ENCODE measurements at places on chromosomes 13 and 19.

GRCh38 chr13:40243047-40243446, 423.4 kb downstream of the FOXO1 start:
- no peak for DNase-seq

GRCh38 chr13:74064805-74065312, 69.3 kb downstream of the KLF12 start:
- DNase-seq, result no peak

DNA sequence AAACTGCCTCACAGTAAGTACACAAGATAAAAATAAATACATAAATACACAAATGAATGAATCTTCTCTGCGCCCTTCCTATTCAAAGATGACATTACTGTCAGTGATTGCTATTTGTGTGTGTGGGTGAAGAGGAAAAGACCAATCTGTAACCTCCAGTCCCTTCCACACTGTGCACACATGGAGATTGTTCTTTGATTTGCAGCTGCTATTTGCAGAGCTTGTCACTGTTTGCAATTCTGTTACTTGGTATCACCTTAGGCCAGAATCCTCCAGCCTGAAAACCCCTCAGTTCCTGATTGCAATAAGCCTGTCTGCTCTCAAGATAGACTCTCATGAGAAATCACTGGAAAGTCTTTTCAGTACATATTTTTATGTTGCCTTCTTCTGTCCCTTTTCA, 1314.9 kb downstream of the PCDH9 start:
- no peak for DNase-seq

- DNase-seq, result no peak
These were observed 607 bp downstream of the NFIC start for GRCh38 chr19:3366753-3367627.

DNA sequence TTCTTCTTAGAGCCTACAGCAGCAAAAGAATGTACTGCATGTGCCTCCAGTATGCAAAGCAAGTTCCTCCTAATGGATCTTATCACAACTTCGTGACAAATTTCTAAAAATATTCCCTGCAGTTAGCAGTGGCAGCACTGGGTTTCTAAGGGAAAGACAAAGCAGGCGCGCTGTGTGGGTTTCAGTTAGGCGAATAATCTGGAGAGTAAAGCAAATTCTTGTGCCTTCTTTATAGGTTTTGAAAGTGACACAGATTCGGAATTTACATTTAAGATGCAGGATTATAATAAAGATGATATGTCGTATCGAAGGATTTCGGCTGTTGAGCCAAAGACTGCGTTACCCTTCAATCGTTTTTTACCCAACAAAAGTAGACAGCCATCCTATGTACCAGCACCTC, 167.9 kb downstream of the LMO7 start:
- DNase-seq, result no peak

DNA sequence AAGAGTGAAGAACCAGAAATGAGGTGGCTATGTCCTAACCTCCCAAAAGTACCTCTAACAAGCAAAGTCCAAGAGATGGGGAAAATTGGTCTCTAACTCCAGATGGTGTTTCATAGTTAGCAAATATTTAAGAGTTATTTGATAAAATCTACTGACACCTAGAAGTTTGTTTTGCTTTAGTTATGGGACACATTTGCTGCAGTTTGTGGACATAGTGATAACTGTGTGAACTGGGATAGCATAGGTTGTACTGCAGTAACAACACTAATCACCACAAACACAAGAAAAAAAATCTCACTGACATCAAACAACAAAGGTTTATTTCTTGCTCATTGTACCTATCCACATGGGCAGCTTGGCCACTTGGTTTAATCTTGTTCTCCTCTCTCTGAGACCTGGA, 965.0 kb upstream of the SPRY2 start:
- DNase-seq, result no peak

DNA sequence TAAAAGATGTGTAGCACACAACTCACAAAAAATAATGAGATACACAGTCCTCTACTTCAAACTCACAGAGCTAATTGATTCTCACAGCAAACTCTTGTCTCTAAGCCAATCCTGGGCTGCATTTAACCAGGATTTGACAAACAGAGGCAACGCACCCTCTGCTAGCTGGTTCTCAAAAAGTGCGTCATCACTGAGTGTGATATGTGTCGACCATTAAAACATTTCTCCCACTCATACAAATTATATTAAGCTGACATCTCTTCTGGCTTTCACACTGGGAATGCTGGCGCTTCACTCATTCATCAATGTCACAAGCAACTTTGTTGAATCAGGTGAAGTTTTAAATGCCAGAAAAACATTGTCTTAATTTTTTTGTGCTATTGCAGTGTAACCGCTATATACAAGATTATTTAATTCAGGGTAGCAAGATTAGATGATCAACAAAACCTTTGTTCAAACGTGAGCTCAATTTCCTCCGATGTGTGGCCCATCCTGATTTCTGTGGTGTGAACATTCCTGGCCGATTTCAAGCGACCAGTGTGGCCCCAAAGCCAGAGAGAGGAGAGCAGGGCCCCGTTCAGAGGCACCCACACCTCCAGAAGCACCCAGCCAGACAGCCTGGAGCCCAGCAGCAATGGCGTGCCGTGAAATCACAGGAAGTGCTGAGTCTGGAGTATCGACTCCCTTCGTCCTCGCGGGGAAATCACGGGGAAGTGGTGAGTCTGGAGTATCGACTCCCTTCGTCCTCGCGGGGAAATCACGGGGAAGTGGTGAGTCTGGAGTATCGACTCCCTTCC, 49.4 kb downstream of the RASA3 start:
- DNase-seq, result no peak

DNA sequence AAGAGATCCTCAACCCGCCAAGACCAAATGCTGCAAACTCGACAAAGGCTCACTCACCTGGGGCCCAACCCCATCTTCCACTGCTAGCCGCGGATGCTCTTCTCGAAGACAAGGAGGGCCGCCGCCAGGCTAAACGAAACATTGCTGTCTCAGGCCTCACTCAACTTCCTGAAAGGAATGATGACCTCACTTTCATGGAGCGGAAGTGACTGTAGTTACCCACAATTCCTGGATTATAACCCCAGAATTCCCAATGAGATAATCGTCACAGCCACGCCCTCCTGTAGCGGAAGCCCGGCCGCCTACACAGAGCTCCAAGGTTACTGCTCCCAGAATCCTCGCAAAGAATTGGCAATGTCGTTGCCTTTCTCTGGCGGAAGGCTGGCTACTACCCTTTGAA, 10.5 kb upstream of the ZNF112 start:
- no peak for DNase-seq

DNA sequence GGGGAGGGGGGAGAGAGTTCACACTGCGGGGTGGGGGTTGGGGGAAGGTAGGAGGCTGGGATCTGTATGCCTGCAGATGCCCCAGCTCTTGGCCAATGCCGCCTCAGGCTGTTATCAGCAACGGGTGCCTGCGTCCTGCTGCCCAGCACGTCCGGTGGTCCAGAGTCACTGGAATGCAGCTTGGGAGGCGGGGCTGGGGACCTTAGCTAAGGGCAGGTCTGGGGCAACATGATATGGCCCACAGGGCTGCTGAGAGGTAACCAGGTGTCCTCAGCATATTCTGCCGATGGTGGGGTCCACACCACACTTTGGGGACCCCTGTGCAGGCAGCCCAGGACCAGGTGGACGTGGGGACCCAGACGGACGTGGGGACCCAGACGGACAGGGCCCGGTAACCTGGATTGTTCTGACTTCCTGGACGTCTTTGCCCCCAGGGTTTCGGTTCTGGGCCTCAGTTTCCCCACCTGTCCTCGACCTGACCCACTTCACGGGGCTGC, 668 bp upstream of the ARHGAP45 start:
- no peak for DNase-seq

GRCh38 chr19:38890686-38891085, 8.7 kb downstream of the SIRT2 start:
- DNase-seq, result no peak

DNA sequence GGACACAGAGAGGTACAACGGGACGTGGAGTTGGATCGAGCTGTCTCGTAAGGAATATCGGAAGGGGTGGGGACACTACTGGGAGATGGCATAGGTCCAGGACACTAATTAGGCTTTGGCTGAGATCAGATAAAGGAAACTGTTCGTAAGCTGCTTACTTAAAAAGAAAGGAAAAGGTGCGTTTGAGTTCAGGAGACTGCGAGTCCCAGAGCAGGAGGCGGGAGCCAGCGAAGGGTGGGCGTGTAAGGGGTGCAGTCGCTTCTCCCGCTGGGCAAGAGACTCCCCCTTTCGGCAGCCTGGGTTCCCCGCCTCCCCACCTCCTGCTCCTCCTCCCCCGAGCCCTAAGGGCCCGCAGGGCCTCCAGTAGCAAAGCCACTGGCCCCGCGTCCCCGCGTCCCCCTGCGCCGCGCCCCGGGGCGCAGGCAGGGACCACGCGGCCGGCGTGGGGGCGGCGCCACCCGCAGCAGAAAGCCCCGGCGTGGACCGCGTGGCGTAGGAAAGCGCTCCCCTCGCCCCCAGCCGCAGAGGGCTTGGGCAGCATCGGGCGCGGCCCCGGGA, 547 bp downstream of the ABCC4 start:
- no peak for DNase-seq

DNA sequence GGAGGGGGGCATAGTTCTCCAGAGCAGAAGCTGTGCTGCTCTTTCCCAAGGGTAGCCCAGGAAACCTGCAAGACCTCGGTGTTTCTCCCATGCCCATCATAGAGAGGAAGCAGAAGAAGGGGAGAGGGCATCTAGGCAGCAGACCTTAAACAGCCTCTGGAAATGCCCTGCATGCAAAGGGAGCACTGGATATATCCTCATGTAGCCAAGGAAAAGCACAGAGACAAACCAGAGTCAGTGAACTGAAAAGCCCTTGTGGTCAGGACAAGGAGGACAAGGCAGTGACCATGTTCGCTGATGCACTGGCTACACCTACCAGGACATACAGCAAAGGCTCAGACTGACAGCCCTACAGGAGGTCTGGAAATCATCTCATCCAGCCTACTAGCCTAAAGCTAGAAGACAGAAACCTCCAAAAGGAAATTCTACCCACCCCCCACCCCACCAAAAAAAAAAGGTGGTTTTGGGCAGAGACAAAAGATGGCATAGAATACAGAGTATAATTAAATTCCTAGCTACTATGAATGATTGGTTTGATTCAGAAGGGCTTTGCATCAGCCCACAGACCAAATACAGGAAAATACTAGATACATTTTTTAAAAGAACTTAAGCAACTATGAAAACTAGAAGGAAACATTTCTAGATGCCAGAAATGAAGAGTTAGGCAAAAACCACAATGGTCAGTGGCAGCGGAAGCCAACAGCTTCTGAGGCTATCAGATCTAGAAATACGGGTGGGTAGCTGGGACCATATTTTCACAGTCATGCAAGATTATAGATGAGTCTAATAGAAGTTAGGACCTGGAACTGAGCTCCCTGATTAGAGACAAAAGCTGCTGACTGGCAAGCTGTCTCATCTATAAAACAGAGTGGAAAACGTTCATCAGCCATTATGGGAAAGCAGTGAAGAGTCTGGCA, 4.4 kb upstream of the TBC1D4 start:
- no peak for DNase-seq

DNA sequence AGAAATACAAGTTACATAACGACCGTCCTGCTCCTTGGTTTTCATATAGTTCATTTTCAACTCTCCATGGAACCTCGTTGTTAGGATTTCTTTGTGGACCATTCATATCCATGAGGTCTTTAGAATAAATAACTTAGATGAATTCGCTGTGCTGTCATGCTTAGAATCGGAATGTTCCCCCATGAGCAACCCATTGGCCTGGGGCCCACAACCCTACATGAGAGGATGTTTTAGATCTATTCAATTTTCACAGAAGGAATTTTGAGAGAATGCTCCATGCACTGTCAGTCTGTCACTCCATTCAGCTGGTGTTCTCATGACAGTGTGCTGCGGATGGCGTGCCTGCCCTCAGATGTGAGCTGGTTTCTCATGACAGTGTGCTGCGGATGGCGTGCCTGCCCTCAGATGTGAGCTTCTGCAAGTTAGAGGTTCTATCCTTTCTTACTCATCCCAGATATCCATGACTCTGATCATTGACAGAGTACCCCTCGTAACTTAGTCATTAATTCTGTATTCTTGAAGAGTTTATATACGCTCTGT, 1193.1 kb downstream of the EFNB2 start:
- no peak for DNase-seq

DNA sequence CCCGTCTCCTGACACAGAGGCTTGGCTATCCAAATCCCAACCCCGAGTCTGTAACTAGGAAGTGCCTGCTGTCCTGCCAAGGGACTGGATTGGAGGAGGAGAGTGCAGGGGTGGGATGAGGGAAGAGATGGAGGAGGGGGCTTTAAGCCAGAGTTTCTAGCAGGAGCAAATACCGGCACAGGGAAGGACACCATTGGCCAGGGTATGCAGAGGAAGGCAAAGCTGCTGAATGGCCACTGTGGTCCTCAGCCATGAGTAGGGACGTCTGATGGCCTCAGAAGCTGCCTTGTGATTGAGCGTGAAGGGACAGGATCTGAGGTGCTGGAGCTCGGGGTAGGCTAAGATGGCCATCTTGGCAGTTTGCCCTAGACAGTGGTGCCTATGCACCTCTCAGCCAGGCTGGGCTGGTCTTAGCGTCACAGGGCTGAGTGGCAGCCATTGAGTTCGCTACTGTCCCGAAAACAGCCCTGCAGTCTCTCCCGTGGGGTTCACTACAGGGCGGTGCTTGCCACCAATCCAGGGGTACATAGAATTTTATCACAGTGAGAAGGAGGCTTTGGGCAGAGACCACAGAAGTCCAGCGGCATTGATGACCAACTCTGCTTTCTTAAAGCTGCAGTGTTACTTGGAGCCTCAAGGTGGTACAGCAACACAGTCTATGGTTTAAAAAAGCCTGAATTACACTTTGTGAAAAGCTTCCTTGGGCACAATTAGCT, 61.8 kb downstream of the AKAP11 start:
- no peak for DNase-seq

GRCh38 chr13:104315606-104316005, 1249.4 kb upstream of the SLC10A2 start:
- DNase-seq, result no peak

- DNase-seq, result no peak
These were observed 272.5 kb downstream of the ENOX1 start for GRCh38 chr13:43514311-43514710.

DNA sequence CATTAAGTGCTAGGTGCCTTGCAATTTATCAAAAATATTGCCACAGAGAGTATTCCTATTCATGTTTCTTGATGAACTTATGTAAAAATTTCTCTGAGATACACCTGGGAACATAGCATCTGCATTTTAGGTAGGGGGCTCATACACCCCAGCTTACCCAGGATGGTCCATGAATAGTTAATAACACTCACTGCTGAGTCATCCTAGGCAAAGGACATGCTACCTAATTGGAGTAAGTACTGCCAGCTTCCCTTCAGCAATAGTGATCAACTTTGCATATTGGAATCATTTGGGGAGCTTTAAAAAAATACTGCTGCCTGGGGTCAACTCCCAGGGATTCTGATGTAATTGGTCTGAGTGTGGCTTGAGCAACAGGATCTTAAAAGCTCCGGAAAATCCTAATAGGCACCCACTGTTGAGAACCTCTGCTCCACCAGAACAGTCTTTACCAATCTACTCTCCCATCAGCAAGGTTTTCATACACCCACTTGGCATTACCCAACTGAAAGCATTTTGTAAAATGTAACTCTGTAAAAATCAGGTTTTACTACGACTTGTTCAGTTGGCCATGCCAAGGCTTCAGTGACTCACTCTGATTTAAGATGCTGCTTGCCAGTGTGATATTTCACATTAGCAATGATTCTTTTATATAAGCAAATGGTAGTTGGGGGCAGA, 67.2 kb upstream of the FNDC3A start:
- no peak for DNase-seq
